ENCODE measurements at places on chromosomes 16 and 17.

GRCh38 chr17:73304971-73305812, 6.6 kb downstream of the CDC42EP4 start:
- DNase-seq: peak; percentile 61

- no peak for DNase-seq
These were observed 302.1 kb downstream of the MAP2K6 start for GRCh38 chr17:69716556-69716955.

DNA sequence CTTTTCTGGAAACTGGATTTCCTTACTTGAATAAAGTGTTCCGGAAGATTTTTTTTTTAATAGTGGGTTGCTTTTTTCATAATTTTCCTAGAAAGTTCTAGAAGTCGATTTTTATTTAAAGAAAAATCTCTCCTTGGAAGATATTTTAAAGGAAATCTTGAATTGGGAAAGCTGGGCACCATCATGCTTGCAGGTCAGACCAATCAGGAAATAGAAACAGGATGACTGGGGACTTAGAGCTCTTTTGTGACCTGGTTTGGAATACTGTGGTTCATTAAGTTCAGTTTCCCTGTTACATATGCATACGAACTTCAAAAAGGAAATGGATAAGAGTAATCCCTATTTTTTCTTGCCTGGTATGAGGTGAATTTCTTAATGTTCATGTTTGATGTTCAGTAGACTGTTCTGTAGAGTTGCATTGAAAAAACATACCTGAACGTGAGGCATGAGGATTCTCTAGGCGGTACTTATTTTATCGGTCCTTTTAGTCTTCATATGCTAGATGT, 1.2 kb downstream of the NFATC3 start:
- peak; percentile 24 for DNase-seq

- no peak for DNase-seq
These were observed 125.2 kb upstream of the ZFHX3 start for GRCh38 chr16:73172973-73173709.

GRCh38 chr16:12688951-12689850, 114.5 kb downstream of the CPPED1 start:
- DNase-seq: no peak

- peak; percentile 81 for DNase-seq
These were observed at the start of gene MRPL58 for GRCh38 chr17:75012346-75013091. Gene MRPL58 (plus strand): TSS chr17:75012670. CDS start chr17:75012687, 17 bp downstream.

- no peak for DNase-seq
These were observed 52.3 kb downstream of the ABCC1 start for GRCh38 chr16:16001596-16002255.

GRCh38 chr17:41464682-41465081, 2.5 kb downstream of the KRT32 start:
- DNase-seq: no peak

DNA sequence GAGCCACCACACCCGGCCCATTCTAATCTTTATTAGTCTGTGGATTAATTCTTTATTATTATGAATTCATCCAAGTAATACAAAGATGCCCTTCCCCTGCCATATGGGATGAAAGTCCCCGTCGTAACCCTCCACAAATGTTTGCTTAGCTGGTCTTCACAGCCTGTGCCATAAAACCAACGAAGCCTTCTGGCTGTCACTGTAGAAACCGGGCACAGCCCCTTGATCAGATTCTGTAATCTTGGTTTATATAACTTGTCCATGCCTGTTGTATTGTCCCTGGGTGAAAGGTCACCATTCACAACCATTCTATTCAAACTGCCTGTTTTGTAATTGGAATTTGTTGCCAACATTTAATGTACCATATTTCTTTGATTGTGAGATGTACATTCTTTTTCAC, 66.5 kb downstream of the ATP2C2 start:
- no peak for DNase-seq

GRCh38 chr17:59763861-59764260, 56.4 kb downstream of the VMP1 start:
- no peak for DNase-seq

GRCh38 chr16:23504453-23505179, 5.7 kb downstream of the GGA2 start:
- peak; percentile 74 for DNase-seq

DNA sequence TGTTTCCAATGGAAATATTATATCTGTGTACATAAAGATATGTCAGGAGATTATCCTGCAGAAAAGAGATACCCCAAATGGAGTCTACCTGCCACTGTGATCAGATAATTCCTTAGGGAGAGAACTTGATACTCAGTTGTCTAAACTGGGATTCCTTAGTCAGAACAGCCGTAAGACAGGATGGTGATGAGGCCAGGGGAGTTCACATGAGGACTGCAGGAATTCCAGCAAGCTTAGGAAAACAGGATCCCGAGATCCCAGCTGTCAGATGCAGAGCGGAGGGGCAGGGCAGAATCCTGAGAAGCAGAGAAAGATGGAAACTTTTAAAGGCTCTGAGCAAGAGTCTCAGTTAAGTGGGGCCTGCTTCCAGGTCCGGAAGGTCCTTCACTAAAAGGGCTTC, 4.7 kb downstream of the KRABD2 start:
- DNase-seq: no peak

GRCh38 chr16:22726868-22727267, 87.1 kb upstream of the HS3ST2 start:
- no peak for DNase-seq

DNA sequence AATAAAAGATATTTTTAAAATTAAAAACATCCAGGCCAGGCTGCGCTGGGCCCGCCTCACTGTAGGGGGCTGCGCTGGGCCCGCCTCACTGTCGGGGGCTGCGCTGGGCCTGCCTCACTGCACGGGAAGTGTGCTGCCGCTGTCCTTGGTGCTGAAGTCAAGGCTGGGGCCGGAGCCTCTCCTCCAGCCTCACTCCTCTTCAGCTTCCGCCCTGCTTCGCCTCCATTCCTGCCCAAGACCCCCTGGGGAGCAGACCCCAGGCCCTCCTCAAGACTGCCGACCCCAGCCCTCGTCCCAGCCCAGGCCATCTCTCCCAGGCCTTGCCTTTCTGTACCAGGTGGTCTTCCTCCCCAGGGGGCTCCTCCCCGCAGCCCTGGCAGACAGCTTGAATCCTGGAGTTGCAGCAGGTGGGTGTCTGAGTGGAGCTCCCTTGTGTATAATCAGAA, 26.2 kb downstream of the ENDOV start:
- DNase-seq: no peak

DNA sequence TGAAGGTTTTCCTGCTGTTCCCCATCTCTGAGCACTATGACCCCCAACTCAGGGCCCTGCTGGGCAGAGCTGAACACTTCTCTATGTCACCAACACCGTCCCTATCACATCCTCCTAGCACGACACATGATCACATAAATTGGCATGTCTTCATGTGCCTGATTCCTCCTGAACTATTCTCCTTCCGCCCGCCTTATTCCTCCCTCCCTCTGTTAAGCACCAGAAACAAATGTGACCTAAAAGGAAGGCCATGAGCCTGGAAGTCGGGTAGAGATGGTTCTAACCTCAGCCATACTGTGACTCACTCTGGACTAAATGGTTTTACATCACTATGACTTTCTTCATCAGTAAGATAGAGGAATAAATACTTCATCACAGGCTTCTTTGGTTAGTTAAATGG, 80.8 kb upstream of the DYNLRB2 start:
- DNase-seq: no peak

DNA sequence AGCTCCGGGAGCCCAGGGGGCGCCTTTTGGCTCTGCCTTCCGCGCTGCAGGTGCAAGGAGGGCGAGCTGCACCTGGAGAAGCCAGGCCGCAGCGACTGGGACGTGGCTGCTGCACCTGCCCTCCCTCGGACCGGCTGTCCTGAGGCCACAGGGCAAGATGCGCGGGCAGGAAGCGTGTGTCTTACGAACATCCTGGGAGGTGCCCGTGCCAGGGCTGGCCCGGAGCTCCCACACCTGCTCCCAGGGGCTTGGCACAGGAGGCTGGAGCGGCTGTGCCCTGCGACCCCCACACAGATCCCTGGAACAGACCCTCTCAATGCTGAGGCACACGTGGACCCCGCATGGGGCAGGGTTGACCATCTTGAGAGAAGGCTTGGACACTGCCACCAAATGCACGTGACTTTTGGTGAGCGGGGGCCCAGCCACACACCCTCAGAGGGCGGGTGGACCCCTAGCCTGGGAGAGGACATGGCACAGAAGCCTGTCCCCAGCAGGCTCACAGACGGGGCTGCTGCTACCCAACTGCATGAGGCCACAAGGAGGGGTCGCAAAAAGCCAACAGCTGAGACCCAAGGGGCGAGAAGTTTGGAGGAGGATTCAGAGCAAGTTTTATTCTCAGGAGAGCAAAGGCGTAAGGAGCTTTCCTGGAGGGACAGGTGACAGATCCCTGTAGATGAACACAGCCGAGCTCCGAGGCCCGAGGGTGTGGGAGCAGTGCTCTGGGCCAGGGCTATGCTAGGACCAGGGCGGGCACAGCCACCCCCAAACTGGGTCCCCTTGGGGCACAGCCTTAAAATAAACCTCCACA, 11.4 kb downstream of the NDUFAF8 start:
- DNase-seq: peak; percentile 19

DNA sequence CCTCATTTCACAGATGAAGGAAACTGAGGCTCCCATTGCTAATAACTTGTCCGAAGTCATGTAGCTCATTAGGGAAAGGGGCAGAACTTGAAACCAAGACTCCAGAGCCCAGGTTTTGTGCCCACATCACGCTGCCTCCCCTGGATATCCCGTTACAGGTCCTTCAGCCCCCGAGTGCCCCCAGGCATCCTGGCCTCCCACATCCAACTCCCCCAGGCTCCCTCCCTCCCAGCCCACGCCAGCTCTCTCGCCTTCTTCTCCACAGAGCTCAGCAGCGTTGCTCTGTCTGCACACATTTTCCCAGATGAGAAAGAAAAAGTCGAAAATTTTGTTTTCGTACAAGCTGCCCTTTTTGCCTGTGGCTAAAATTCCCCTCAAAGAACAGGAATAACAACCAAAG, 14.3 kb upstream of the METTL22 start:
- DNase-seq: no peak

GRCh38 chr17:45394913-45395568, 37.6 kb downstream of the ARHGAP27 start:
- DNase-seq: peak; percentile 62

GRCh38 chr16:85048921-85049562, 21.4 kb downstream of the KIAA0513 start:
- peak; percentile 50 for DNase-seq

- no peak for DNase-seq
These were observed 21.1 kb downstream of the PIPOX start for GRCh38 chr17:29063992-29064391.

GRCh38 chr16:14043278-14043677, 27.8 kb upstream of the MRTFB start:
- DNase-seq: no peak

GRCh38 chr17:20114466-20114865, 105.3 kb downstream of the SPECC1 start:
- DNase-seq: no peak

- no peak for DNase-seq
These were observed 86.1 kb downstream of the UTP18 start for GRCh38 chr17:51346218-51346982.

DNA sequence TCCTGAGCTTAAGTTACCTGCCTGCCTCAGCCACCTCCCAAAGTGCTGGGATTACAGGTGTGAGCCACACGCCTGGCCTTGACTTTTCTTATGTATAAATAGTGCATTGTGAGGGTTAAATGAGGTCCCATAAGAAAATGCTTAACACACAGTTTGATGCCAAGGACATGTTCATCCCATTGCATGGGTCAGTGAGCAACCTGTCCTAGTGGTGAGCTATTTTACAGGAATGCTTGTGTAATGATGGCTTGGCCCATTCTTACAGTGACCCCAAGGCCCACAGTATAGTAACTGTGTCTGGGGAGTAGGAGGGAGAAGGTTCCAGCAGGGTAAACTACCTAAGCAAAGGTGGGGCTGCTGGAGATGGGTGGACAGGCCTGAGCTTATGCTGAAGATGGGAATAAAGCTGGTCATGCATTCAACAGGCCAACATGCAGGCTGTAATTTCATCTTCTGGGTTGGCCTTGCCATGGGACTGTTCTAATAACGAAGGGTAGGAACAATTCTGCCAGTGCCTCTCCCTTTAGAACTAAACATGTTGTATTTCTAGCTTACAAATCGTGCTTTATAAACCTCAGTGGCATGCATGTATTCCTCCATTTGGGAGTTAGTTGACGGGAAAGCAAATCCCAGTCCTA, 6.2 kb downstream of the ACSF2 start:
- no peak for DNase-seq

GRCh38 chr16:23024044-23024443, 125.2 kb downstream of the USP31 start:
- no peak for DNase-seq

GRCh38 chr16:14304891-14305460, 233.9 kb downstream of the MRTFB start:
- DNase-seq: no peak

DNA sequence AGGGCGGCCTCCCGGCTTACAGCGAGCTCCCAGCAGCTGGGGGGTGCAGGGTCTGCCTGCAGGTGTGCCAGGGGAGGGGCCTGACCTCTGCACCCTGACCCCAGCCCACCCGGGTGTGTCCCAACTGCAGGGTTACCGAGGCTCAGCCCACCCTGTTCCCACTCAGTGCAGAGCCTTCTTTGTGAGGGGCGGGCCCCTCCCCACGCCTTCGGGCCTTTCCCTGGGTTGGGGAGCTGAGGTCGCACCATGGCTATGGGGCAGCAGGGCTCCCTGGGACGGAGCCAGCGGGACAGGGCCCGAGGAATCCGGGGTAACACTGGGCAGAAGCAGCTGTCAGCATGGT, 17.1 kb downstream of the CACNA1H start:
- no peak for DNase-seq

DNA sequence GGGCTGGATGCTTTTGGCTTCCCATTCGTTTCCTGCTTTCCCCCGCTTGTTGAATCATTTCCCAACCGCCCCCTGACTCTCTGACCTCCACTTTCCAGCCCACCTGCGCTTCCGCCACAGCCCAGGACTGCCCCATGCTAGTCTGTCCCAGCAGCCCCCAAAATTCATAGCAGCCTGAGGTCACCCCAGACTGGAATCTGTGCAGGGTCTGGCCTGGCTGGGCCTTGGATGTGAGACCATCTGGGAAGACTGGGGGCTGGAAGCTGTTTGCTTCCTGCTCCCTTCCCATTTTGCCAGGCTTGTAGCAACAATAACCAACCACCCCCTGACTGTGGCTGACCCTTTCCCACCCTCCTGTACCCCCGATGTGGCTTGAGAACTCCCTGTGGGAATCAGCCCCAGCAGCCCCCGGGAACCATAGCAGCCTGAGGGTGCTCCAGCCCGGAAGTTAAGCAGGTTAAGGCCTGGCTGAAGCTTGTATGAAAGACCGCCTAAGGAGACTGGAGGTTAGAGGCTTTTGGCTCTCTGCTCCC, 2290.8 kb downstream of the TP53TG3F start:
- no peak for DNase-seq

DNA sequence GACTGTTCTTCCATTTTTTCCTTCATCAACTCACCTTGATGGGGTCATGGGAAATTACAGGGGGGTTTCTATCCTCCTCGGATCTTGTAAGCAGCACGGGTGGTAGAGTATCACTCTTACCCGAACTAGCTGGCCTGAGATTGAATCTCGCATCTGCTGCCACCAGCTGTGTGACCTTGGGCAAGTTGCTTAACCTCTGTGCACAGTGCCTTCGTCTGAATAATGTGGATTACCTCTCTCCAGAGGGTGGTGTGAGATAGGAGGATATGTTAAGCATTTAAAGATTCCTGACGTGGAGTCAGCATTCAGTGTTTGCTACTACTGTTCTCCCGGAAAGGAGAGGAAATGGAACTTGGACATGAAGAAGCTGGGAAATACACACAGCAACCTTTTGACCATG, 24.4 kb downstream of the LASP1 start:
- no peak for DNase-seq

- no peak for DNase-seq
These were observed 296.4 kb downstream of the MAP2K6 start for GRCh38 chr17:69710926-69711325.

- no peak for DNase-seq
These were observed 147.7 kb upstream of the WSCD1 start for GRCh38 chr17:5922476-5922875.

All from right lobe of liver (tissue), 6 donors.